ENCODE measurements at places on chromosomes 5 and 9.

DNA sequence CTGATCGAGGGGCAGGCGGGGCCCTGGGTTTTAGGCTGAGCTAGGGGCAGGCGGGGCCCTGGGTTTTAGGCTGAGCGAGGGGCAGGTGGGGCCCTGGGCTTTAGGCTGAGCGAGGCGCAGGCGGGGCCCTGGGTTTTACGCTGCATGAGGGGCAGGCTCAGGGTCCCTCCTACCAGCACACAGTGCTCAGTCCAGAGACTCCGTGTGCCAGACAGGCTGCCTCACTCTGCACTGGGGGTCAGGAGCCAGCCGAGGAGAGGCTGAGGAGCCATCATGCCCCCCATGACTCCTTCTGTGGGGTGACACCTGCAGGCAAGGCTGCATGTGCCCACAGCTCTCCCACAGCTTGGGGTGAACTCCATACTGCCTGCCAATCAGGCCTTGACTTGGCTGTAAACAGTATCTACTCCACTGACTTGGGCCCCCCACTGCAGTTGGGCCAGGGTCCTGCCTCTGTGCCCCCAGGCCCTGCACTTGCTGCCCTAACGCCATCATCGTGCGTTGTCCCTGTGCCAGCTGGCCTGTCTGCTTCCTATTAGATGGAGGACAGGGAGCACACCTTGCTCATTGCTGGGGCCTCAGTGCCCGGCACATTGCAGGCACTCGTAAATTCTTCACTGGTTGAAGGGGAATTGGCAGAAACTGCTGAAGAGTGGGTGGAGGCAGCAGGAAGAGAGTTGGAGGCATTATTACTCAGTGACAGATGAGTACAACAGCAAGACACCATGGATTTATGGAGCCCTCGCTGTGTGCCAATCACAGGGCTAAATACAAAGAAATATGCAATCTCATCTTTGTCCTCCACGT is 78.6 kb downstream of the AMBP start:
- DNase-seq, result no peak

DNA sequence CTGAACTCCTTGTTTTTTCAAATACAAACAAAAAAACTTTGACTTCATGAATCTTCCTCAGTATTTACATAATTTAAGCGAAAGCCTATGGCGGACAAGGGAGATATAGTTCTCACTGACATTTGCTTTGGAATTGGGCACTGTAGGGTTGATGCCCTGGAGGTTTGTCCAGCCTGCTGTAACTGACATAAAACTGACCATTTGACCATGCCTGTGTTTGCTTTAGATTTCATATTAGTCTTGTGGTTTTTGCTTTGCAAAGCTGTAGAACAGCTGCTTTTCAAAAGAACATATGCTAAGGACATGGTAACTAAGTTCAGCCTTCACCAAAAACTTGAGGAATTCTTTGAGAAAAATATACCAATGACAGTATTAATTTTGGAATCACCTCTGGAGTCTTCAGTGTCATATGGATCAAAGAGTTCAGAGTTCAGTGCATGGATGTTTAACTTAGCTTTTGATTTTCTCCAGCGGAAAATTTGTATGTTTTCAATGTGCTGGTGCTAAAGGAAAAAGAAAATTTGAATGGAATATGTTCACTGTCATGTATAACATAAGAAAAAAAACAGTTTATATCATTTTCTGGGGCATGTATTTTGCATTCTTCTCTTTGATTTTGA is 1013.1 kb downstream of the NR2F1-AS1 start:
- no peak for DNase-seq

DNA sequence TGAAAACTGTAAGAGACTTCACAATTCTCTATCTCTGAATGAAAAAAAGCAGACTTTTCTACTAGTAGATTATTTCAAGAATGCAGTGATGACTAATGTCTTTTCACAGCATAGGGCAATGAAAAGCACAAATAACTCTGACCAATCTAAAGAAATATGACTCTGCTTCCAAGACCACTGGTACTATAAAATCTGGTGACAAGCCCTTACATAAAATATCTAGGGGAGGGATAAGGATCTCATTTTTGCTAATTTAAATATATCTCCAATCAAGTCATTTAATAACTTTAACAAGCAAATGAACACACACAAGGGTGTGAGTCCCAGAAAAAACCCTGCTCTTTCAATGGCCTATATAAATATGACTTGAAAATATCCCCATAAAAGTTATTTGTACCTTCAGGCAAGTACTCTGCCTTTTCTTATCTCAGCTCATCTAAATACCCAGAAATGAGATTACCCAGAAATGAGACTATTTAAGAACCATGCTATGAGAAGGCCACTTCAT is 105.2 kb downstream of the GNAQ start:
- DNase-seq, result no peak

- no peak for DNase-seq
Observed at GRCh38 chr9:68599826-68600225, 59.1 kb upstream of the TMEM252 start.

DNA sequence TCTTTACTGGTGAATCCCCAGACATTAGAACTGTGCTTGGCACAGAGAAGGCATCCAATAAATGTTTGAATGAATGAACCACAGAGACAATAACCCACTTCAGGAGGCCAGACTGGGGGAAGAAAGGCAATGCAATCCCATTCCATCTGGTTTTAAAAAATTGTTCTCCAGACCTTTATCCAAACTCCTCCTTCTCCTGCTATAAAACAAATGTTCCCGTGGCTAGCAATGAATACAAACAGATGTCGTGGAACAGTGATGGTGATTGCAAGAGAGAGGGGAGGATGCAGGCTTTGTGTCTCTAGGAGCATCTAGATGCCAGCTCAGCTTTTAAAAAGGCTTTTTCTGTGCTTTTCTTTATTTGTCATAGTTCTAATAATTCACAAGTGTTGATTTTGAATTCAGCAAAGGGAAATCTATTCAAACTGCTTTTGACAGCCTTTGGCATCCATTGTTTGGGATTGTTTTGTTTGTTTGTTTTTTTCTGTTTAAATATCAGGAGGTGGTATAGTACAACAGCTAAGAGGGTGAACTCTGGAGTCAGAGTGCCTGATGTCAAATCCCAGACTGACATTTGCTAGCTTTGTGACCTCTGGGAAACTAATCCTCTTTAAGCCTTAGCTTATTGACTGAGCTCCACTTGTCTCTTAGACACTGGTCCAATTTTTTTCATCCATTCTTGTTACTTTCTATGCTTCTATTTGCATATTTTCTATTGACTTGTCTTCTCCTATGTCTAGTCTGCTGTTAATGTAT is 59.1 kb downstream of the TNFSF15 start:
- DNase-seq, result peak; percentile 50

DNA sequence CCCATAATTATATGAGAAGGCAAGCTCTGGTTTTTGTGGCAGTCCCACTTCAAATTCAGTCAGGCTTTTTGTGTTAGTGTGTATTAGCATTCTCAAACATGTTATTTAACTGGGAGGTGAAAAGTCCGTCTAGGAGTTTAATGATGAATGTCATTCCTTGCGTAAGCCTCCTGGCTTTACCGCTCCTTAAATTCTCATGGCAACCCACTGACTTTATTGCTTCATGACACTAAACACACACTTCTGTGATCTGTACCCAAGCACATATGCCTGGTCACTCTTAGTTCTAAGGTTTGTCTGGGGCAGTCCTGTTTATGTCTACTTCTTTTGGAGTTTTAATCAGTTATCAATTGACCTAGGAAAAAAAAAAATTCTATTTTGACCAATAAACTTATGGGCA is 677.9 kb upstream of the DMAC1 start:
- no peak for DNase-seq

DNA sequence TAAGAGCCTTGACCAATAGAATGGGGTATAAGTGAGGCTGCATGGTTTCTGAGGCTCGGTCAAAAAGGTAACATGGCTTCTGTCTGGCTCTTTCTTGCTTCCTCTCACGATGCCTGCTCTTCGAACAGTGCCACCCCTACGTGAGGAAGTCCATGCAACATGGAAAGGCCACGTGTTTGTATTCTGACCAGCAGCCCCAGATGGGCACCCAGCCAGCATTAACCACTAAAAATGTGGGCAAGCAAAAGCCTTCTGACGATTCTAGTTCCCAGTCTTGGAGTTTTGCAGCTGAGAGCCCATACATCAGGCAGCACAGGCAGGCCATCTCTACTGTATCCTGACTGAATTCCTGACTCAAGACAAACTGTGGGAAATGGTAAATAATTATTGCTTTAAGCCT is 24.2 kb upstream of the NREP start:
- no peak for DNase-seq

DNA sequence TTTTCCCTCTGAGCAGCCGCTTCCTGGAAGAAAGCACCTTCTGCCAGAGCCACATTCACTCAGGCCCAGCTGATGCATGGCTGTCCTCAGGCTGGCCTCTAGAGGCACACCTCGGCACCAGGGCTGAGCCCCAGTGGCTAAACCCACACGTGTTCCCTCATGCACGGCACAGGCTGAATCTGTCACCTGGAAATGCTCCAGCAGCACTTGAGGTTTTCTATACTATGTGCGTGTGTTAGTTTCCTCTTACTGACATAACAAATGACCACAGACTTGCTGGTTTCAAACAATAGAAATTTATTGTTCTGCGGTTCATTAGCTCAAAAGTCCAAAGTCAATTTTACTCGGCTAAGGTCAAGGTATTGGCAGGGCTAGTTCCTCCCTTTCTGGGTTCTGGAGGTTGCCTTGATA is 141.4 kb downstream of the LRRC70 start:
- DNase-seq, result no peak

DNA sequence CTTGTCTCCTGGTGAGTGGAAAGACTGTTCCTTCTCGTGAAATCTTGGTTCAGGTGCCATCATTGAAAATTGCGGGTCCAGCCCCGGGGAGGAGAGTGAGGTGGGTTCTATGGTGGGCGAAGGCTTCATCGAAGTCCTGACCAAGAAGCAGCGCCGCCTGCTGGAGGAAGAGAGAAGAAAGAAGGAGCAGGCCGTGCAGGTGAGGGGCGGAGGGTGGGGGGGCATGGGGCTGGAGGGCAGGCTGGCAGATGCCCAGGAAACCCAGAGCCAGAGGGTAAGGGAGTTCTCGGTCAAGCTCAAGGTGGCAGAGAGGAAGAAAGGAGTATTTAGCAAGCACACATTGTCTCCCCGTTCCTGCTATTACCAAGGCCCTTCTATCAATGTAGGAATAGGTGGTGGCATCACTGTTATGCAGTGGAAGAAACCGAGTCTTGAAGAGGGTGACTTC is 24.3 kb upstream of the POMT1 start:
- peak; percentile 31 for DNase-seq

Data from NCI-H2081 (cell line).